ENCODE measurements at places on chromosomes 12 and 14.

GRCh38 chr12:59408431-59408830, 187.4 kb upstream of the SLC16A7 start:
- no peak for DNase-seq

DNA sequence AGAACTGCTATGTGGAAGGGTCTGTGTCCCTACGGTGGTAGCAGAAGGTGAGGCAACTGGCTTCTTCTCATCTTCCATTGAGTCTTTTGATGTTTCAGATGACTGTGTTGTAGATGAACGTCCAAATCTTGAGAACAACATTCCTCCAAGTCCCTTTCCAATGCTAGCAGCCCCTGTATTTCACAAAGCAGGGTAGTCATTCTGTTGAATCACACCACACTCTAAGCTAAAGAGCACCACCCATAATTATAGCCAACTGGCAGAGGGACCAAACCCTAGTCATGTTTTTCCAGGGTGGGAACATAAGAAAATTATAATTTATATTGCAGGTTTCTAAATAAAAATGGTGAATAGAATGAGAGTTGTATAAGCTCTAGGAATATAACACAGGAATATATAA, 98.7 kb downstream of the DDHD1 start:
- no peak for DNase-seq

DNA sequence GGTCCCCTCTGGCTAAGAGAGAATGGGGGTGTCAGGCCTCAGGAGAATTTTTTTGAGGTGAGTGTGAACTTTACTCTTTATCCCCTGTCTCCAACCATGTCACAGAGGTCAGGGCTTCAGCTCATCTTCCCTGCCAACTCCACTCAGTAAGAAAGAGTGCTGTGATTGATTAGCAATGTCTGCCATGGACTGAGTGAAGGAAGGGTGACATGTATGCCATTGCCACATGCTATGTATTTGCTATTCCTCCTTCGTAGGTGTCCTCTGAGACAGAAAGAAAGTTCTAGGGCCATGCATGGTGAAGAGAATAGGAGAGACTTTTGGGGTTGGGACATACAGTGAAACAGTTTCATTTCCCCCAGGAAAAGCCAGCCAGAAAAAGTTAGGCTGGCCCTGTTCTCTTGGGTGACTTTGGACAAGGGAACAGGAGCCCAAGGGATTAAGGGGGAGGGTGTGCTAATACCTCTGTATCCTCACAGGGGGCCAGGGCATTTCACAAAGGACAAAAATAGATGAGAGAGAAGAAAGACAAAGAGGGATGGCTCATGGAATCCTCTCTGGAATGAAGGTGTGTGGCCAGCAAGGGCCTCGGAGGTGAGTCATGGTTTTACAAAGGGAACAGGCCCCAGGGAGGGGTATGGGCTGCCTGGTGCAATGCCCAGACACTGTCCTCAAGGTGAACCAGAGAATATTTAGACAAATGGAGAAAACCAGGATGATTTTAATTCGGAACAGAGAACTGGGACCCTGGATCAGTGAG, 13.9 kb upstream of the MYL2 start:
- DNase-seq, result no peak

- DNase-seq, result no peak
Observed at GRCh38 chr14:100717386-100717785, 9.3 kb upstream of the DLK1 start.

DNA sequence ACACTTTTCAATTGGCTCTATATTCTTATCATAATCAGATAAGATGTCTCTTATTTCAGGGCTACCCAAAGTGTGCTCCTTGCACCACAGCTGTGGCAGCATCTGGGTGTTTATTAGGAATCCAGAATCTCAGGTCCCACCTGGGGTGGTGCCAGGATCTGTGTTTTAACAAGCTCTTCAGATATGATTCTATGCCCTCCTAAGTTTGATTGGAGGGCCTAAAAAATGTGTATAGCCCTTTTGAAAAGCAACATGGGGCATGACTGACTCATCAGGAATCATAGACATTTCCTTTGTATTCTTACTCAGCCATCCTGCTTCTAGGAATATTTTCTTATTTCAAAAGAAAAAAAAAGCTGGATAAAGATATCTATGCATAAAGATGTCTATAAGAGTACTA, 103.1 kb downstream of the HELB start:
- no peak for DNase-seq

DNA sequence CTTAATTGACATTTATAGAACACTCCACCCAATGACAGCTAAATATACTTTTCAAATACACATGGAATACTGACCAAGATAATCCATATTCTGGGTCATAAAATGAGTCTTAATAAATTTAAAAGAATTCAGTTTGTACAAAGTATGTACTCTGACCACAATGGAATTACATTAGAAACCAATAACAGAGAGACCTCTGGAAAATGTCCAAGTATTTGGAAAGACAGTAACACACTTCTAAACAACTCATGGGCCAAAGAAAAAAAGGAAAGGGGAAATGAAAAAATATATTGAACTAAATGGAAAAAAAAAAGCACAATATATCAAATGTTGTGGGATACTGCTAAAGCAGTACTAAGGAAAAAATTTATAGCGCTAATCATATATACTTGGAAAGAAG, 52.0 kb downstream of the CRACR2A start:
- no peak for DNase-seq

- DNase-seq, result no peak
Observed at GRCh38 chr12:101051901-101052550, 158.0 kb downstream of the SLC5A8 start.

DNA sequence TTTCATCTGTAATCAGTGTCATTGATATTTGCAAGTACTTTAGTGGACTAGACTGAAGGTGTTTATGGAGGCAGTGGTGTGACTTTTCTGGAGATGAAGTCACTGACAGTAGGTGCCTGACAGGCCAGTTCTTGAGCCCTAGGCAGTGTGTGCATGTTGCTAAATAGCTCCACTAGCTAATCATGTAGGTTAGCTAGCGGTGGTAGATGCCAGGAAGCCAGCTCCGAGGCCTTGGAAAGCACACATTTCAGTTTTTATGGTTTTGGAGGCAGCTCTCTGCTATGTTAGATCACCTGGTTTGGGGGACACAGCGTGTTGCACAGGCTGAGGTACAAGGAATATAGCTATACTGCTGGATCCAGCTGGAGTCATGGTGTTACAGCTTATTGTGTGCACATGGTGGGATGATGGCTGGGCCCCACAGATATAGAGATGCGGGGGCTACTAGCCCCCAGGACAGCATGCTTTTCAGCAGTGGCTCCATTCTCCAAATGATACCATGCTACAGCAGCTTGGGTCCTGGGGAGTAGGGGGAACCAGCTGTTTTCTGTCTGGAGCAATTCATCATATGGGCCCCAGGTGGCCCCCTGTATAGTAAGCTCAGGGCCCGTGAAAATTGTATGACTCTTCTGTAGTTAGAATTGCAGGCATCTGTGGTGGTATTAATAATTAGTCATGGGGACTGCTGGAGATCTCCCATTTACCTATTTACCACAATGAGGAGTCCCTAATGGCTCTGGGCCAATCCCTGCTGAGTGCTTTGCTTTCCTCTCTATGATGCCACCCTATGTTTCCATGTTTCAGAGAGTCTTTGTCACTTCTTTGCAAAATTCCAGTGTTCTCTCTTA, 367.2 kb upstream of the LMO3 start:
- DNase-seq, result no peak

- no peak for DNase-seq
Observed at GRCh38 chr14:88838015-88838414, 13.6 kb downstream of the TTC8 start.

DNA sequence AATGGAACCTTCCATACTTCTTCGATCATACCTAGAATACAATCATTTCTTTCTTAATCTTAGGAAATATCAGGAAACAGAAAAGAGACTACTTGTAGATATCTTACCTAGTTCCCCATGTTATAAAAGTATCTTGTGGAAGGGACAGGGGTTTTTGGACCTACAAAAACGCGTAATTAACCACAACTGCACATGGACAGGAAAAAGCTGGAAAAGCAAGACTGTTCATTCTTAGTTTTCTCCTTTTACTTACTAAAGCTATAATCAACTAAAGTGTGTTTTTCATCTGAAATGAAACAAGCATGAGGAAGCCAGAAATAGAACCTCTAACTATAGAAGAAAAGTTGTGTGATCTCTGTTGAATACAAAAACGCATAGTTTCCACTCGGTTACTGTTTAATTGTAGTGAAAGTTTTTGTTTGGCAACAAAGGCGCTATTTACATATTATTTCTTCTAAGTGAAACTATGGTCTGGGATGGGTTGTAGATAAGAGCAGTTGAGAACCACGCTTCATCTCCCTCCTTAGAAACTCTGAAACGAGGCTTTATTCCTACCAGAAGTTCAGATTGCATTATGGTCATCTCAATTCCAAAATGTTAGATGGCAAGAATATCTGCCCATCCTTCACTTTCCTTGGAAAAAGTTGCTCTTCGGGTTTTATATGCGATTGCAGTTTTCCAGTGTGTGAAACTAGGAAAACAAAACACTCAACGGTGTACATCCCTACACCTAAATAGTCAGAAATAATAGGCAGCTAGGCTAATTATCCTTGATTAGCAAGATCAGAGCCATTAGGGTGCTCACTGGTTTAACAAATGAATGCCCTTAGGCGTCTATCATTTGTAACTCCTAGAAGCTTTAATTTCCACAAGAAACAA, 1.1 kb downstream of the BCAT1 start:
- no peak for DNase-seq

DNA sequence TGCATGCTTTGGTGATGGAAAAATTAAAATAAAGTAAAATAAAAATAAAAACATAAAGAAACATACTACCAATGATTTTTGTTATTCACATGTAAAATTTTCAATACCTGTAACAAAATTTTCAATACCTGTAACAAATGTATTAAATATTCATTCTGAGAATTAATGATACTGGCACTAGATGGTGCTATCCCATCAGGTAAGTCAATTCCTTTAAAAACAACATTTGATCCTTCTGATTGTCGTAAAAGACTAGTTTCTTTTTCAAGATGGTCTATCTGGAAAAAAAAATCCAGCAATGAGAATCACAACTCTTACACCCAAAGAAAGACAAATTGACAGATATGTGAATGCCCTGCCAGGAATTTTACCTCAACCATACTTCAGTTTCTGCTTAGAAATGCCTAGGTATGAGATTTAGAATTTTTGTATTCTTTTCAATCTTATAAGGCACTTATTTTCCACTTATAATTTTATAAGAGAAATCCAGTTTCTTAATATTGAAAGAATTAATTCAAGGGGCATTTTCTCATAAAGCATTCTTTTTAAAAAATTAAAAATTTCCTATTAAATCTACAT, 30.7 kb downstream of the CEP290 start:
- DNase-seq, result no peak

DNA sequence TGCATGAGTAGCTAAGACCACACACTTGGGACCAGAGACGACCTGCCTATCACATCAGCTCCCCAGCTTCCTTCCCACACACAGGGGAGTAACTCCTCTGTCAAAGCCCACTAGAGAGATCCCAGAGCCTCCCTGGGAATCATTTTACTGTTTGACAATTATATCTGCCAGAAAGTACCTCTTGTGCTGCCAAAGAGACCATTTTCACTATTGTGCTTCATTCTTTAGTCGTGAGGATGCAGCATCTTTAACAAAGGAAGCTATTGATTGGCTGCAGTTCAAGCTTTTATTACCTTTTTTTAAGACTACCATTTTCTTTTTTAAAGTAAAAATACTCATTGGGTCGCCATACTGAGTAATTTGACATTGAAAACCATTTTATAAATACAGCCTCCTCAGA, 194.5 kb upstream of the RGS6 start:
- no peak for DNase-seq

- DNase-seq, result no peak
Observed at GRCh38 chr12:121323908-121324307, 27.4 kb upstream of the CAMKK2 start.

DNA sequence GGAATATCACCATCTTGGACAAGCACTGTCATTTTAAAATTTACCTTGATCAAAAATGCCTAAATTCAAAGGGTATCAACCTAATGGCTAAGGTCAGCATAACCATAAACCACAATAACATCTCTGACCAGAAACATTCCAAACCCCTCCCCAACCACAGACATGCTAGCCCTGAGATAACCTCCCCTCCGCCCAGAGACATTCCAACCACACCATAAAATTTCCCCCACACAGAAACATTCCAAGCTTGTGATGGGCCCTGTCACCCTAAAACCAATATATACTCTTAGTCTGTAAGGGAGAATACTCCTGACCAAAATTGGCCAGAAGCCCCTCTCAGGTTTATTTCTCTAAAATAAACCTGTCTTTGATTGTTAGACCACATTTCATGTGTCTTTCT, 17.7 kb downstream of the EPYC start:
- DNase-seq, result no peak

- DNase-seq, result no peak
Observed at GRCh38 chr14:47120645-47121044, 469.1 kb upstream of the RPL10L start.

GRCh38 chr14:34247605-34248004, 214.4 kb downstream of the SPTSSA start:
- no peak for DNase-seq

DNA sequence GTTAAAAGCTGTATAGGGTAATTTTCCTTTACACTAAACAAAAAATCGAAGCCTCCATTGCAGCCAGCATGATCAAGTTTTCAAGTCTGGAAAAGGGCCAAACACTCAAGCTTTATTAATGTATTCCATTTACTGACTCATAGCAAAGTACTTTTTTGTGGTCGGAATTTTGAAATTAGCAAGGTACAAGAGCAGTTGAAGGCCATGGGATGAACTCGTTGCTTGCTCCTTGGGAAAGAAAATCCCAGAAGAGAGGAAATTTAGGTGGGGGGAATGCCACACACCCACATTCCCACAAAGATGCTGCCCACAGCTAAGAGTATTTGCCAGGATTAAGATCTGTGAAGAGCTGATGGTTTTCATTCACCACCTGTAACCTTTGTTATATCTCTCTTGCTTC, 333.7 kb downstream of the EGLN3 start:
- DNase-seq, result no peak

GRCh38 chr12:26822026-26822425, 11.0 kb downstream of the ITPR2 start:
- no peak for DNase-seq

DNA sequence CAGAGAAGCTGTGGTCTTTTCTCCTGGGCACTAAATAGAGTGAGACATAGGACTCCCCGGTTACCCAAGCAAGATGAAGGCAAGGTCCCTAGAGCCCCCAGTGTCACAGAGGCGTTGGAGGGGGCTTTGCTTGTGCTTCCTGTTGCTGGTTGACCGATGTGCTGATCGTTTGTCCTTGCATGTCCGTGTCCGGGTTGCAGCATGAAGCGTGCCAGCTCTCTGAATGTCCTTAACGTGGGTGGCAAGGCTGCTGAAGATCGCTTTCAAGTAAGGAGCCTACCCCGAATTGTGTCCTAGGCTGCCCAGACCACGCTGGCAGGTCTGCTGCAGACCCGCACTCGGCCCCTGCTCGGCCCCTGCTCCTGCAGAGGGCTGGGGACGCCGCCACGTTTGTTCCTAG, 23.1 kb downstream of the XRCC3 start:
- no peak for DNase-seq

GRCh38 chr12:67710582-67710981, 62.0 kb downstream of the DYRK2 start:
- no peak for DNase-seq

- no peak for DNase-seq
Observed at GRCh38 chr12:117593815-117594400, 232.5 kb upstream of the NOS1 start.

GRCh38 chr12:110718222-110718908, 24.3 kb downstream of the PPP1CC start:
- no peak for DNase-seq

Data from stimulated activated CD4-positive, alpha-beta T cell treated with anti-CD3 and anti-CD28 coated beads, Interleukin-12 subunit alpha, Interleukin-12 subunit beta, amount 100 ng/mL, for 48 hours (primary cell).